ENCODE measurements at places on chromosomes 1 and 21.

GRCh38 chr1:37599940-37600339, 4.2 kb upstream of the GNL2 start:
- DNase-seq, result no peak

DNA sequence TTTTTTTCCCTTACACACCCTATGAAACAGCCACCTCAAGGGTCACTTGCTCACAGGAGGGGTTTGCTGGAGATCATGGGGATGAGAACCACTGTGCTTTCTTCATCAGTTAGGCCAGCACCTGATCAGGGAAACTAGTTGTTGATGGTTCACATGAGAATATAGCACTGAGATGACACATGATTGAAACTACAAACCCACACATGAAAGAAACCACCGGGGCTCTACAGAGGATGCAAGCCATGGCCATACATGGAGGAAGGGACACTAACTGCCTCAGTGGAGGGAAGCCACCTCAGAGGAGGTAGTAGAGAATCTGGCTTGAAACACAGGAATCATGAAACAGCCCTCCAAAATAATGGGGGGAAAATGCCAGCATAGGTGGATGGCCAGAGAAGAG, 63.2 kb downstream of the PRKAB2 start:
- no peak for DNase-seq

DNA sequence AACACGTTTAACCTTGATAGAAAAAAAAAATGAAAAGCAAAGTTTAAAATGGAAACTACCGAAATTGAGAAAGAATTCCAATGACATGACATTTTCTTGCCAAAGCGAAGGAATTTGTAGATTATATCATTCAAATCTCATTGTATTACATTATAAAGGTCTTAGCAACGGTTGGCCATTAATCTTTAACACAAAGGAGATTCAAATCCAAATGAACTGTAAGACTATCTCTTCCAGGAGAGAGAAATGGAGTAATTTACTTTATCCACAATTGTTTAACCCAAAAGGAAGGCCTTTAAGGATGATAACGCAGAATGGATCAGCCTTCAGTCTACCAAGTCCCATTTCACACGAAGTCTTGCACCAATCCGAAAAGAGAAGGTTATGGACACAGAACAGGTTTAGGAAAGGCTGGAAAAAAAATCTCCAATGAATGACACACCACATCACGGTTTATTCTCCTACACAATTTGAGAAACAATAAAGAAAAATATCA, 1.5 kb downstream of the ENAH start:
- DNase-seq, result no peak

DNA sequence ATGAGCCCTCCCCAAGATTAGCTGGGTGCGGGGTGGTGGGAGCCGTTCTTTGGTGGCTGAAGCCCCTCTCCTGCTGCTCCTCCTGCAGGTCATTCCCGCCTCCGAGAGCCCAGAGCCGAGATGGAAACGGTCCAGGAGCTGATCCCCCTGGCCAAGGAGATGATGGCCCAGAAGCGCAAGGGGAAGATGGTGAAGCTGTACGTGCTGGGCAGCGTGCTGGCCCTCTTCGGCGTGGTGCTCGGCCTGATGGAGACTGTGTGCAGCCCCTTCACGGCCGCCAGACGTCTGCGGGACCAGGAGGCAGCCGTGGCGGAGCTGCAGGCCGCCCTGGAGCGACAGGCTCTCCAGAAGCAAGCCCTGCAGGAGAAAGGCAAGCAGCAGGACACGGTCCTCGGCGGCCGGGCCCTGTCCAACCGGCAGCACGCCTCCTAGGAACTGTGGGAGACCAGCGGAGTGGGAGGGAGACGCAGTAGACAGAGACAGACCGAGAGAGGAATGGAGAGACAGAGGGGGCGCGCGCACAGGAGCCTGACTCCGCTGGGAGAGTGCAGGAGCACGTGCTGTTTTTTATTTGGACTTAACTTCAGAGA, 448 bp downstream of the G0S2 start:
- no peak for DNase-seq

DNA sequence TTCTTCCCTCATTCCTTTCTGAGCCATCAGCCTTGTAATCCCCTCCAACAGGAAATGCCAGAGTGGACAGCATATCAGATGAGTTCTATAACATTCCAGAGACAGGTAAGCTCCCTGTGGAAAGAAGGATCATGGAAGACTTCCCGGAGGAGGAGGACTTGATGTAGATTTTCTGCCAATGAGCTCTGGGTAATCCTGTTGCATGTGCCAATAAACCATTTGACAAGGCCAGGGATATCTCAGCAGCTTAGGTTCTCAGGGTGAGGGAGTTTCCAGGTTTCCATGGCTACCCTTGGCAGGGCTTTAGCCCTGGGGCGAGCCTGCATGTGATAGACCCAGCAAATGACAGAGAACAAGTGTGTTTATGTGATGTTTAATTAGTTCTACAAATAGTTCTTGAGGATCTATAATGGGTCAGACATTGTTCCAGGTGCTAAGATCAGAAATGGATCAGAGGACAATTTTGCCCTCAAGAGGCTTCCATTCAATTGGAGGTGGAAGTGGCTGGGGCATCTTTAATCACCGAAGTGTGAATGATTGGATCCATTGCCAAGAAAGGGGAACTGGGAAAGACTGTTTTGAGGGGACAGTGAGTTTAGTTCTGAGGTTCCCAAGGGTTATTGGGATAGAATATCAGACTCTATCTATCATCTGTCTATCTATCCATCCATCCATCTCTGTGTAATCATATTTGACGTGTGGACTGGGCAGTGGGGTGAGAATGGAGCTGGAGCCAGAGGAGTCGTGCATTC, 6.9 kb downstream of the PLA2G5 start:
- DNase-seq, result no peak

GRCh38 chr1:55690366-55690765, 475.2 kb upstream of the USP24 start:
- no peak for DNase-seq

DNA sequence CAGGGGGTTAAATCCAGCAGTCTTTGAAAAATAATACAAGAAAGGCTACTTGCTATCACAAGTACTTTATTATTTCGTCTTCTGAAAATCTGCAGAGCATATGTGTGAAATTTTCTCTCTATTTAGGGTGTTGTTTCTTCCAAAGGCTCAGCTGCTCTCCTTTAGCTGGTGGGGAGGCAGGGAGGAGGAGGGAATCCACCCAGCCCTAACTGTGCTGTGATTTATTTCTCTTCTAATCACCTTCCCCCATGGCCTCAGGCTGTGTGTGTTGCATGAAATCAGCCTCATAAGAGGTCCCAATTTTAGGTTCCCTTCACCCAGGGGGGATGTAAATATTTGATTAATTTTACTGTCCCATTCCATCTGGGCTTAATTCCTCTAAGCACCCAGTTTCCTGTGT, 77.6 kb upstream of the PGBD5 start:
- DNase-seq, result no peak
